Osteoblast (primary cell): ENCODE measurements at places on chromosomes 4 and X. TPM values are rescaled to one million over a fixed set of nuclear protein-coding genes. Genes with fewer than 3 reads are reported as not detected.

The CD38 gene
- under 0.01 TPM in 2 replicates for total RNA-seq

The CXCL1 gene
- 0.29 and 4.7 TPM in 2 replicates for total RNA-seq

The RXFP1 gene
- total RNA-seq: not detected in 2 replicates

The SUPT20HL2 gene
- not detected in 2 replicates for total RNA-seq

The RAI2 gene
- under 0.01 and 0.36 TPM in 2 replicates for total RNA-seq

The MTNR1A gene
- not detected in 2 replicates for total RNA-seq

The MAGEA11 gene
- total RNA-seq: not detected in 2 replicates

The RADX gene
- 1.2 and 1.4 TPM in 2 replicates for total RNA-seq

The MGARP gene
- total RNA-seq: 4.4 and 7.6 TPM in 2 replicates

The ASMT gene
- 0.36 TPM in 1 of 2 replicates, not detected in the other for total RNA-seq

The SHROOM3 gene
- 9.4 and 9.8 TPM in 2 replicates for total RNA-seq

The PROM1 gene
- total RNA-seq: not detected in 2 replicates

The FNIP2 gene
- 73.4 and 78.9 TPM in 2 replicates for total RNA-seq

The DUX4 gene
- not detected in 2 replicates for total RNA-seq

The CNGA1 gene
- total RNA-seq: not detected in 2 replicates

The MAGEB1 gene
- not detected in 2 replicates for total RNA-seq

The SATL1 gene
- not detected in 2 replicates for total RNA-seq

DNA sequence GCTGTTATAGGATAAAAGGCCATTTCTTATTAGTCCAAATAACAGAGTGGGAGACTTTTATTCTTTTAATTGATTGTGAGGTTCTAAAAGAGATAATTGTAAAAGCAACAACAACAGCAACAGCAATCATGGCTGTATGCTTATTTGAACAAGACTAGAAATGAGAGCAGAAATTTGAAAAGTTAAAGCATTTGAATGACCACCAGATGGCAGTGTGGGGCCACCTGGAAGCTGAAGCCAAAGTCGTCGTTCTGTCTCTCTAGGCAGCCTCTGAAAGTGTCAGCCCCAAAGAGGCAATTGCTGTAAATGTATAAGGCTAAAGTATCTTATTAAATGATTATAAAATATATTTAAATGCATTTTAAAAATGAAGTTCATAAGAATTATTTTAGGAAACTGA, 42.2 kb downstream of the SH2D1A start:
- peak; percentile 29 for DNase-seq

DNA sequence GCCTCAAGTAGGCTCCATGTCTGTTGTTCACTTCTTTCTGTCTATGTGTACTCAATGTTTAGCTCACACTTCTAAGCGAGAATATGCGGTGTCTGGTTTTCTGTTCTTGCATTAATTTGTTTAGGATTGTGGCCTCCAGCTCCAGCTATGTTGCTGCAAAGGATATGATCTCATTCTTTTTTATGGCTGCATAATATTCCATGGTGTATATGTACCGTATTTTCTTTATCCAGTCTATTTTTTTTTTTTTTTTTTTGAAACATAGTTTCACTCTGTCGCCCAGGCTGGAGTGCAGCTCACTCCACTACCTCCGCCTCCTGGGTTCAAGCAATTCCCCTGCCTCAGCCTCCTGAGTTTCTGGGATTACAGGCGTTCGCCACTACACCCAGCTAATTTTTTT, 5.7 kb upstream of the TMEM150C start:
- DNase-seq: no peak

- DNase-seq: no peak
Observed at GRCh38 chr4:26719954-26720552, 136.2 kb downstream of the TBC1D19 start.

DNA sequence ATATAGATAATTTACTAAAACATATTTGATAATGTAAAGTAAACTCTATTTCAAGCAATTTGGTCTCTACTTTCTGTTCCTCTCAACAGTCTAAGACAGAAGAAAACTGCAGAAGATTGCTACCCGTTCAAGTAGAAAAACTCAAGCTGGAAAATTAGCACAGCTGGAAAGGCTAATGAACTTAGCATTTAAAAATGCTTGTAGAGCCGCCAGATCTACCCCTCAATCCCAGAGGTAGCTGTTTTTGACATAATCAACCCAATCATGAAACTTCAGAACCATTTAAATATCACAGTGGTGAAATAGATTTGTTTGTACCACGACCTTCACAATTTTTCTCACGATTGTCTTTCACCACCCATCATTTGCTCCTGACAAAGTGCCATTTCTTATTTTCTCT, 479.5 kb downstream of the SPRY1 start:
- no peak for DNase-seq

DNA sequence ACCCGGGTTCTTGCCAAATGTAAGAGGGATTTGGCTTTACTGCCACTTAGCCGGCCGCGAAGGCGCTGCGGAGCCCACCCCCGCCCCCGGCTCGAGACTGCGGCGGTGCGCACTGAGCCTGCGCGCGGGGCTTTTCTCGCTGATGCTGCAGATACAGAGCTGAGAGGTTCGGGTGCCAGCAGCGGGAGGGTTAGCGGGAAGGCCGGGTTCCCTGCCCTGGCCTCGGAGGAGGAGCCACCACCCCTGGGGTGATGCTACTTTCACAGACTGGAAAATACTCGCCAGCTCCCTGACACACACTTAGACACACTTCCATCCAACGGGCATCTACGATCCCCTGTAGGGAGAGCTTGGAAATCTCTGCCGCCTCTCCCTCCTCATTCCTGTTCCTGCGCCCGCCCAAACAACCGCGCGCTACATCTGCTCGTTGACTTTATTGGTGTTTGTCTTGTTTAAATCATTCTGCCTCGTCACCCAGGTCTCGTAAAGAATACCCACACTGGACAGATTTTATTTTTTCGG, 2.1 kb upstream of the PCDH7 start:
- DNase-seq: peak; percentile 83

- DNase-seq: no peak
Observed at GRCh38 chr4:40619600-40619999, 10.1 kb downstream of the RBM47 start.

- no peak for DNase-seq
Observed at GRCh38 chr4:8322794-8323704, 53.5 kb downstream of the HTRA3 start.

- no peak for DNase-seq
Observed at GRCh38 chr4:58138786-58139668, 1028.8 kb upstream of the IGFBP7 start.

GRCh38 chrX:96386981-96387380, 297.7 kb upstream of the DIAPH2 start:
- DNase-seq: no peak

GRCh38 chr4:45324455-45325417, 598.4 kb upstream of the GNPDA2 start:
- DNase-seq: no peak

DNA sequence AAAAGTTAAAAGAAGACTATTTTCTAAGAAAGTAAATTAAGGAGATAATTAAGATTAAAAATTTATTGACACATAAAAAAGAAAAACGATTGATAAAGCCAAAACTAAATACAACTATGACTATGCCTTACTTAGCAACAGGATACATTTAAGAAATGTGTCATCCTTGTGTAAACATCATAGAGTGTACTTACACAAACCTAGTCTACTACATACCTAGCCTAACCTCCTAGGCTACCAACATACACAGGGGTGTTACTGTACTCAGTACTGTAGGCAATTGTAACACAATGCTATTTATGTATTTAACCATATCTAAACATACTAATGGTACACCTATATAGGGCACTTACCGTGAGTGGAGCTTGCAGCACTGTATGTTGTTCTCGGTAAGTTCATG, 108.3 kb downstream of the ANXA10 start:
- peak; percentile 32 for DNase-seq

DNA sequence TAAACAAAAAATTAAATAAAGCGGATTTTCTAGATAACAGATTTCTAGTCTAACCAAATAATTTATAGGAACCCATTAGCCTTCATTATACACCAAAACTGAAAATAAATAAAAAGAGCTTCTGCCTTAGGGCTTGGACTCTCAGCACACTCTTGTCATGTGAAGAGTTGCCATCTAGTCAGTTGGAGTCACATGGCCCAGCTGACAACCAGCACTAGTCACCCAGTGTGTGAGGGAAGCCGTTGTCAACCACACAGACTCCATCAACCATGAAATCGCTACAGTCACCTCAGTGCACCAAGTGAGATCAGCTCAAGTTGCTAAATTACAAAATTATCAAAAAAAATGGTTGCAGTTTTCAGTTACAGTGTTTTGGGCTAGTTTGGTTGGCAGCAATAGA, 470.0 kb downstream of the GASK1B start:
- no peak for DNase-seq

DNA sequence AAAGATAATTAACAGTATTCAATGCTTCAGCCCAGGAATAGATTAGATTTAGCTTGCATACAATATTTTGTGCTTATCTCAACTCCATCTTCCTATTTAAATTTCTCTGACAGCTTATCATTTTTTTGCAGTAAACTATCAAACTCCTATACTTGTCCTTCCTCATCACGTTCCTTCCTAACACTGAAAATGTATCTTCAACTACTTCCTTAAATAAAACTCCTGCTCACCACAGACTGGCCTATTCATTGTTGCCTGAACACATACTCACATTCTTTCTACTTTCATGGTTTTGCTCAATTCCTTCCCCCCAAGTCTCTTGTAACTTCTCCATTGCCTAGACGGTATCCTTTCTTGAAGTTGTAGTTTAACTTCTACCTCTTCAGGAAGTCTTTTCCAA, 28.5 kb upstream of the PTPN13 start:
- no peak for DNase-seq

DNA sequence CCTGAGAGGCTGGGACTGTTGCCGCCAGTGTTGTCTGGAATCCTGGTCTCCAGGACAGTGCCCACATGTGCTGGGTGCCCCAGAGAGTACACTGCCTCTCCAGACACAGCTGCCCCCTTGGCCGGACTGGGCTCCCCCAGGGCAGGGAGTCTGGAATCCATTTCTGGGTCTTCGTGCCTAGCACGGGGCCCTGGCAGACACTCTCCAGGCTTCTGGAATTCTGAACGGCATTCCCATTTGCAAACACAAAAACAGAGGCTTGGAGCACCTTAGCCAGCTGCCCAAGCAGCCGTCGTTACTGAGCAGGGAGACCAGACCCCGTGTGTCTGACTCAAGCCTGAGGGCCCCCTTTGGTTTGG, 20.8 kb downstream of the HMX1 start:
- peak; percentile 52 for DNase-seq

DNA sequence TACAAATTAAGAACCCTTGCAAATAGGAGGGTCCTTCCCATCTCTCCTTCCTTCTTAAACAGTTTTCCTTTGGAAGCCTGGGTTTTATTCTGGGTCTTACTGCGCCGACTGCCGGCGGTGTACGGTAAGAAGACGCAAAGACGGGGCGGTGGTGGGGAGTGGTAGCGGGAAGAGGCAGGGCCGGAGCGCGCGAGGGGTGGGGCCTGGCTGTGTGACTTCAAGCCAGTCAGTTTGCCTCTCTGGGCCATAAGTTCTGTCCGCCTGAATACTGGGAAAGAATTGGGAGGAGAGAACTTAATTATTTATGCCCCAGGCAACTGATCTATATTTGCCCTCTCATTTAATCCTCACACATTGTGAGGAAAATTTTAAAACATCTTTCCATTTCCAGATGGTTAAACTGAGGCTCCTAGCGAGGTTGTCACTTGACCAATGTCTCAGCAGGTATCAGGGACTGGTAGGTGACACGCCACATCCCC, 726 bp upstream of the KANTR start:
- DNase-seq: peak; percentile 87

DNA sequence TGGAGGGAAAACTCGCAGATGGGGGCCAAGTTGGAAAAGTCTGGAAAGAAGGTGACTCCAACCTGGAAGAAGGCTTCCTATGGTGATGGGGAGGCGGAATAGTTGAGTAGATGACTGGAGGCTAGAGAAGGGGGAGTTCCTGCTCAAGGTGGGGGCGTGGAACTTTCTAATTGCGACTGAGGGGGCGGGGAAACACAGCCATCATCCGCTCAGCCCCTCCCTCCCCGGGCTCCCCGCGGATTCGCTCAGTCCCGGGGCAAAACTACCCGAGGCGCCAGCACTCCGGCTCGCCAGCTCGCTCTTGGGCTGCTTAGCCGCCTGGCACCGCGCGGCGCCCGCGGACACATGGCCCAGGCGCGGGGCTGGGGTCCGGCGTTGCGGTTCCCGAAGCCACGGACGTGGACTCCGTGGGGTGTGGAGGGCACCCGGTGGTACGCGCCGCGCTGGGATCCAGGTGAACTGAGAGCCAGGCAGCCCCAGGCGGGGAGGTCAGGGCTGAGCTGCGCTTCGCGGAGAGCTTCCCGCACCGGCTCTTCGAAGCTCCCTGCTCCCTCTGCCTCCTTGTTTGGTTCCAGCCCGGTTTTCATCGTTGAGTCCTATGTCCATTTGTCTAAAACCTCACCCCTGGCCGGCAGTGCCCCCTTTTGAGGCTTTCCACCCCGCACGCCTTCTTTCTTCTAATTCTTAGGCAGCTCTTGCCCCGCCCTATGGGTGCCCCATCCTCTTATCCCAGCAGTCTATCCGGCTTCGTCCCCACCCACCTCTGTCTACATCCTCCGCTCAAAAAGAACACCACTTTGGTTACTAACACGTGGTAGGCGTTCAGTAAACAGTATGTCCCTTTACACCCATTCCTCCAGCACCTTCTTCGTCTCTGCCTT, 38.9 kb downstream of the STARD8 start:
- DNase-seq: no peak

GRCh38 chr4:38669208-38669607, 5.2 kb downstream of the KLF3 start:
- DNase-seq: peak; percentile 57

DNA sequence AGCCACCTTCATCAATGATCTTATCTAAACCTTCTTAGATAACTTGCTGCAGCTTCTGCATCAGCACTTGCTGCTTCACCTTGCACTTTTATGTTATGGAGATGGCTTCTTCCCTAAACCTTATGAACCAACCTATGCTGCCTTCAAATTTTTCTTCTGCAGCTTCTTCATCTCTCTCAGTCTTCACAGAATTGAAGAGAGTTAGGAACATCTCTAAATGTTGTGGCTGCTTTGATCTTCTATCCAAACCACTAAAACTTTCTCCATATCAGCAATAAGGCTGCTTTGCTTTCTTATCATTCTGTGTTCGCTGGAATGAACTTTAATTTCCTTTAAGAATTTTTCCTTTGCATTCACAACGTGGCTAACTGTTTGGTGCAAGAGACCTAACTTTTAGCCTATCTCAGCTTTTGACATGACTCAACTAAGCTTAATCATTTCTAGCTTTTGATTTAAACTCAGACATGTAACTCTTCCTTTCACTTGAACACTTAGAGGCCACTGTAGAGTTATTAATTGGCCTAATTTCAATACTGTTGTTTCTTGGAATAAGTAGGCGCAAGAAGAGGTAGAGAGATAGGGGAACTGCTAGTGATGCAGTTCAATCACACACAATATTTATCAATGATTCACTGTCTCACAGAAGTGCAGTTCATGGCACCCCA, 36.1 kb upstream of the CORIN start:
- no peak for DNase-seq

- DNase-seq: no peak
Observed at GRCh38 chr4:138034871-138035270, 207.3 kb downstream of the SLC7A11 start.

- peak; percentile 44 for DNase-seq
Observed at GRCh38 chr4:8310306-8310705, 40.8 kb downstream of the HTRA3 start.

- peak; percentile 72 for DNase-seq
Observed at GRCh38 chr4:164977243-164978164, at the start of gene TRIM61. Gene TRIM61 (minus strand): TSS chr4:164977657. CDS start chr4:164970002, 7,655 bp downstream.
